ENCODE measurements at places on chromosomes 11 and 22.

DNA sequence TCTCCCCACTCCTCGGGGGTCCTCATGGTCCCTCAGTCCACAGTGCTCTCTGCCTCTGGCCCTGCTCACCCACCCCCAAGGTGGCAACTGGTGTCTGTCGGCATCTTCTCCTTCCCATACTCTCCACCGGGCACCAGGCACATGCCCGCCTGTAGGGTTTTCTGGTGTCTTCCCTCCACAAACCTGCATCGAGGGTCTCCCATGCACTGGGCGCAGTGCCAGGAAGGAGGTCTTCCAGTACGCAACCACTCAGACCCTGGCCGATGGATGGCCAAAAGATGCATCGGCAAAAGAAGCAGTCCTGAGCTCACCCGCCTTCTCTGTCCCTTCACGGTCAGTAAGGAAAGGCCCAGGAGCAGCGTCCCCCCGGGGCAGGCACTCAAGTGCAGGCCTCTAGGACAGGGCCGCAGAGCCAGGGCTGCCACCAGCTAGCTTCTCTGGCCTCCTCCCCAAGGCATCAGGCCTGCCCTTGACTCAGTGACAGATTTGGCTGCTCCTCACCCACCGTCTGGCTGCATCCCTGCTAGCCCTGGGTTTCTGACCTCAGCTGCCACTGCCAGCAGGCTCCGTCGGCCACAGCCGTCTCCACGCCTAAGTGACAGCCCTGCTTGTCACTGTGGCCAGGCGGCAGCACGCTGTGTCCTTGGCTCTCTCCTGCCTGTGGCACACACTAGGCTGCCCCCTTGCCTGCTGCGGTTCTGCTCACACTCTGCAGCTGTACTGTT, 32.1 kb upstream of the IGSF9B start:
- no peak for DNase-seq

- DNase-seq, result no peak
These were observed 232.0 kb downstream of the CEP164 start for GRCh38 chr11:117559698-117560097.

DNA sequence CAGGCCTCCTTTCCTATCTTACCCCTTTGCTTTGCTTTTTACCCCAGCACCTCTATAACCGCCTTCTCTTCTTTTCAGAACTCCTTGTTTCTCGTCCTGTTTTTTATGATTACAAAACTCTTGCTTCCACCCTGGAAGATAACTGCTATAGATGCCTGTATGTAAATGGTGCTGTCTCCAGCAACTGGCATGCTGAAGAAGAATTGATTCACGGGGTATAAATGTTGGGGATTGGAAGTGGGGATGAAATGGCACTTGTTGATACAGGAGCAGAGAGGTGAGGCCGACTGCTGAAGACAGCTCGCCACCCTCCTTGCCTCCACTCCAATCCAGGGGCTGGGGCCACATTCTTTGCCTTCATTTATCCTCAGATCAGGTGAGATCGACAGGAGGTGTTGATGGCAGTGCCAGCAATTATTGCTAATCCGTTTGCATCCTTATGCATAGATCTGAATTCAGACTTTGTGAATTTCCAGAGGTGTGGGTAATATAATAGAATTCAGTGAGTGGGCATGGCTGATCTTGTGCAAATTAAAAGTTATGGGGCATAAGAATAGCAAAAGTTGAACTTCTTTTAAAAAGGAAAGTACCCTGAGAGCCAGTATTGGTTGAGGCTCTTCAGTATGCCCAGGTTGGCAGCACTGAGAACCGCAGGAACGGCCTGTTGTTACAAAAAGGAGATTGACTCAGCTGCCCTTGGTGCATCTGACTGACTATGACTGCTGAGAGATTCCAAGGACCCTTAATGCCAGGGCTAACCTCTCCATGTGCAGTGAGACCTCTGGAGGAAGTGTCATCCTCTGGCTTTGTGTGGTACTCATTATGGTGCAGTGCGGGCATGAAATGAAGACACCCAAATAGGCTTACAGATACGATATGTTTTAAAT, 5.3 kb downstream of the NEAT1 start:
- DNase-seq, result no peak

GRCh38 chr11:128365044-128365443, 222.3 kb downstream of the ETS1 start:
- DNase-seq, result no peak

DNA sequence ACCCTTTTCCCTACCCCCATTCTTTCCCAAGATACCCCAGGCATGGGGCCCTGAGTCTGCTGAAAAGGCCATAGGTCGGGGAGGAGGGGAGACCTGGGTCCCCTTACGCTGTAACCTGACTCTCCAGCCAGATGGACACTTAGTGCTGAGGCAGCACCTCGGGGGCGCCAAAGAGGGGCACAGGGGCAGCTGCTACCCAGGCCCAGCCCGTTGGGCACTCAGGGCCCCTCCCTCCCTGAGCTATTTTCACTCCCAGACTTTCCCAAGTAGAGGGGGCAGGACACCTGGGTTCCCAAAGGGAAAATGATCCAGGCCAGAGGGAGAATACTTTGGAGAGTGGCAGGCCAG, 933 bp downstream of the ACTN3 start:
- no peak for DNase-seq

DNA sequence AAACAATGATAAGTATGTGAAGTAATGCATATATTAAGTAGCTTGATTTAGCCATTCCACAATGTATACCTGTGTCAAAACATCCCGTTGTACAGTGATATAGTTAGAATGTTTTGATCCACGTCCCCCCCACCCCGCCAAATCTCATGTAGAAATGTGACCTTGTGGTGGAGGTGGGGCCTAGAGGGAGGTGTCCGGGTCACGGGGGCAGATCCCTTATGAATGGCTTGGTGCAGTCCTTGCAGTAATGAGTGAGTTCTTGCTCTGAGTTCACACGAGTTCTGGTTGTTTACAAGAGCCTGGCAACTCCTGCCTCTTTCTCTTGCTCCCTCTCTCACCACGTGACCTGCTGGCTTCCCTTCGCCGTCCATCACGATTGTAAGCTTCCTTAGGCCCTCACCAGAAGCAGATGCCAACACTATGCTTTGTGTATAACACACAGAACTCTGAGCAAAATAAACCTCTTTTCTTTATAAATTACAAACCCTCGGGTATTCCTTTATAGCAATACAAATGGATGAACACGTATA, 41.6 kb downstream of the FANCF start:
- no peak for DNase-seq

DNA sequence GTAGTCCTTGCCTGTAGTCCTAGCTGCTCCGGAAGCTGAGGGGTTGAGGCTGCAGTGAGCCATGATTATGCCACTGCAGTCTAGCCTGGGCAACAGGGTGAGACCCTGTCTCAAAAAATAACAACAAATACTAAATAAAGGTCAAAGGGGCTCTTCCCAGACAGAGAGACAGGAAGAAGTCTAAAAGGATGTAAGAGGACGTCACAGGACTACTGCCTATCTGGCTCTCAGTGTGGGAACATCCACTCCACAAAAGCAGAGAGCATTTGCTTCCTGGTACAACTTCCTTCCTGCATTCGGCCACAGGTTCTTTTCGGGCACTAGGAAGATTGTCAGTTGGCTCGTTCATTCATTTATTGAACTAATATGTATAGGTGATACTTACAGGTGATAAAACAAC, 110.6 kb downstream of the SGSM3 start:
- DNase-seq, result no peak

DNA sequence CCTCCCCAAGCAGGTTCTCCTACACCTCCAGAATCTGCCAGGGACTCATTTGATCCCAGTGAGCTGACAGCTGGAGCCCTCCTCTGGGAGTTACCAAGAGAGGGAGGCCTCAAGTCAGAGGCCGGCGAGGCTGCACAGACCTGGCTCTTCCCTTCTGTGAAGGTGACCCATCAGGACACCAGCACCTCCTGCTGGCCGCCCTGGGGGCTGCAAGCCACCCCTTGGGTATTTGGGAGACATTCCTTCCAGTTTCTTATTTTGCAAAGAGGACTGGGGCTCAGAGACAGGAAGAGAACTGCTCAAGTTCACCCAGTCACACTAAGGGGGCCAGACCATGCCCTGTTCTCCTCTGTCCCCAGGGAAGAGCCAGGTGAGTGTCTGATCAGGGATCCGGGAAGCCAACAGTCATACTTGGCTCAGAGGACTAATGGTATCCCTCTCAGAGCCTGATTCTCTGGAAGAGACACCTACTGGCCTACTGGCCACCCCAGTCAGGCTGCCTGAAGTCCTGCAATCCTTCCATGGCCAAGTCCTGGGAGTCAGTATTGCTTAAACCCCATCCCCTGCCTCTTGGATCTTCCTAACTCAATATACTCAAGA, 40.5 kb upstream of the RIC3 start:
- no peak for DNase-seq

GRCh38 chr11:132050049-132050448, 679.6 kb downstream of the NTM start:
- no peak for DNase-seq

- DNase-seq, result no peak
These were observed 149.1 kb downstream of the OPCML start for GRCh38 chr11:133383201-133383600.

- DNase-seq, result no peak
These were observed 1155.9 kb downstream of the TBC1D22A start for GRCh38 chr22:47918276-47918921.

DNA sequence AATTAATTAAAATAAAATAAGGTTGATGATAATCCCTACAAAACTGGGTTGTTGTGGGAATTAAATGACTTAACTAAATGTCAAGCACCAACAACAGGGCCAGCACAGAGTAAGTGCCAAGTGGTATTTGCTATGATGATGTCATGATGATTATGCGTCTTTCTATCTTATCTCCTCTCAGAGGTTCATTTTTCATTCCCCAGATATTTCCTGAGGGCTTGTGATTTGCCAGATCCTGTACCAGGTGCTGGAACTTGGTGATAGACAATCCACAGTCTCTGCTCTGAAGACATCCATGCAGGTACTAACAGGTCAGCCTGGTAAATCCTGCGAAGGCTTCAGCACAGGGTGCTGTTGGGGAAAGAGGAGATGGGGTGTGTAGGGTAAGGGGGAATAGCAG, 8.1 kb upstream of the MYH9 start:
- DNase-seq, result no peak

- no peak for DNase-seq
These were observed 4.8 kb upstream of the FTH1 start for GRCh38 chr11:61972112-61972671.
